Left renal pelvis (tissue), 4 donors: ENCODE measurements at places on chromosomes 16 and 17.

- DNase-seq: no peak
These were observed 1.1 kb downstream of the C17orf107 start for GRCh38 chr17:4900231-4901107.

GRCh38 chr16:75250089-75250808 lies 1.2 kb downstream of the BCAR1 start:
- no peak for DNase-seq

GRCh38 chr16:65534121-65534528 lies 412.3 kb upstream of the CDH11 start:
- no peak for DNase-seq

DNA sequence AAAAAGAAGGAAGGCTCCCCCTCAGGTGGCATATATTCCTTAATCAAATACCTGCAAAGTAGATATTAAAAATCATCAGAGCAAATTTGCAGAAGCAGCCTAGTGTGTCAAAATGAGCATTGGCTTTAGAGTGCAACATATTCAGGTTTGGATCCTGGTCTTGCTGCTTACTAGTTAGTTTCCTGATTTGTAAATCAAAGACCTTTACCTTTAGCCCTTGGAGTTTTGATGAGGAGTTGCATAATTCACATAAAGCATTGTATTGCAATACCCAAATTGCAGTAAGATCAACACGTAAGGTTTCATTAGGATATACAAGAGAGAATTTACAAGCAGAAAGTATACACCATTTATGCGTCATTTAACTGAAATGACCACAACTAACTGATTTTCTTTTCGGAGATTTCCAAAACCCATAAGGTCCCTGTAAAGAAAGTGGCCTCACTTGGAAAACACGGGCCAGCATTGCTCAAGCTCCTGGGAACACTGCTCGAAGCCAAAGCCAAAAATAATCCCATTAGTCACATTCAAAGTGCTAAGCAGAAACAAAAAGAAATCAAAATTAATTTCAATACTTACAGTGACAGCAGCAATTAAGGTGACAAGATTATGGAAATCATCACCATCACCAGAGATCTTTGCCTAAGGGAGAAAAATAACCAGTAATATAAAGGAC lies 415.9 kb upstream of the ERCC4 start:
- DNase-seq: no peak

GRCh38 chr17:78040440-78041385 lies 82.2 kb downstream of the TNRC6C start:
- DNase-seq: no peak

DNA sequence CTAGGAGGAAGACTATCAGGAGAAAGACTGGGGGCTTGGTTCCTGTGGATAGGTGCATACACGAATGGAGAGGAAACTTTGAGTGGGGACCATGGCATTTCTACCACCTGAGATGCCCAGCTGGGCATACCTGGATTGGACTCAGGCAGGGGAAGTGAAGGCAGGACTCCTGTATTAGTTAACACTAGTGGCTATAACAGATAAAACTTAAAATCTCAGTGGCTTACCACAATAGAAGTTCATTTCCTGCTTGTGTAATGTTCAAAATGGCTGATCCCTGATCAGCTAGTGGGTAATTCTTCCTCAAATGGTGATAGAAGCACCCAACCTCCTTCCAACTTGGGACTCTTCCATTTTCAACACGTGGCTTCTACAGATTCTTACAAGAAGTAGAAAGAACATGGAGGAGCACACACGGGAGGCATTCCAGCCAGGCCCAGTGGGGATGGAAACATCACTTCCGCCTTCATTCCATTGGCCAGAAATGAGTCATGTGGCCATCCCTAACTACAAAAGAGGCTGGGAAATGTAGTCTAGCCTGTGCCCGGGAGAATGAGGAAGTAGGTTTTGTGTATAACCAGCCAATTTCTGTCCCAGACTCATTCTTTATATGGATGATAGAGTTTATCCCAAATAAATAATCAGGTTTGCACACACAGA lies 112.1 kb downstream of the UTP18 start:
- no peak for DNase-seq

GRCh38 chr17:77363821-77364361 lies 223.1 kb downstream of the SEC14L1 start:
- no peak for DNase-seq

DNA sequence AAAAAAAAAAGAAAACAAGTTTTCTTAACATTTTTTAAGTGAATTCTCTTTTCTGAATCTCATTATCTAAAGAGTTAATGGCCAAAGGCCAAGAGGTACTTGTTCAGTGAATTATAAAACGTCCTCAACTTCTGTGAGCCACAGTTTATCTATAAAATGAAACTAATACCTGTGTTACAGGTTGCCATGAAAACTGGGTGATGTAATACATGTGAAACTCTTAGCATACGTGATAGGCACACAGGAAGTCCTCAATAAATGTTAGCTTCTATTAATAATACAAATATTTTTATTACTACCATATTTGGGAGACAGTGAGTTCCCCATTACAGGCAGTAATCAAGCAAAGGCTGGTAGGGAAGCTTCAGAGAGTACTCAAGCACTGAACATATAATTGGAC lies 13.5 kb upstream of the INPP5K start:
- DNase-seq: no peak

DNA sequence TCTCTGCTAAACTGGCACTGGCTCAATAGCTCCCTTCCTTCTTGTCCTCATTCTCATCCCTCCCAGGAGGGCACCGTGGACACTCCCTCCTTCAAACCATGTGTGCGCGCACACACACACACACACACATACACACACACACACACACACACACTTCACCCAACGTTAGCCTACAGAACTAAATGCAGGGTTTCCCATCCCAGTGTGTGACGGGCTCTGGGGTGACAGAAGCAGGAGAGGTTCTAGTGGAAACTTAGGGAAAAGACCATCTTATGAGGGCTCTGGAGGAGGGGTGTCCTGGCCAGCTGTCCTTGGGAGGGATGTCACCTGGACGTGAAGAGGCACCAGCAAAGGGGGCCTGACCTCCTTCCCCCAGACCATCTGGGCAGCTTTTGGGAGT lies 19.7 kb downstream of the OSBPL7 start:
- DNase-seq: no peak

- DNase-seq: no peak
These were observed 42.8 kb downstream of the MRC2 start for GRCh38 chr17:62670202-62670821.

GRCh38 chr16:89482150-89482816 lies 8.1 kb downstream of the ANKRD11 start:
- no peak for DNase-seq

DNA sequence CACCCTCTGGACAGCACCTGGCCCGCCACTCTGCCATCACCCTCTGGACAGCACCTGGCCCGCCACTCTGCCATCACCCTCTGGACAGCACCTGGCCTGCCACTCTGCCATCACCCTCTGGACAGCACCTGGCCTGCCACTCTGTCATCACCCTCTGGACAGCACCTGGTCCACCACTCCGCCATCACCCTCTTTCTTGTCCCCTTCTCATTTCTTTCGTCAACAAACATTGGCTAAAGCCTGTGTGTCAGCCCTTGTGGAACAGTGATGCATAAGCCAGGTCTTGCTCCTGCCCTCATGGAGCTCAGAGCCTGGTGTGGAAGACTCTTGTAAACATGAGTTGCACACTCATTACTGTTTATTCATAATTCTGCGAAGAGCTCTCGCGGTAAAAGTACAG lies 31.2 kb downstream of the CDK5R1 start:
- DNase-seq: no peak

GRCh38 chr16:75058806-75059205 lies 57.8 kb downstream of the LDHD start:
- DNase-seq: no peak

DNA sequence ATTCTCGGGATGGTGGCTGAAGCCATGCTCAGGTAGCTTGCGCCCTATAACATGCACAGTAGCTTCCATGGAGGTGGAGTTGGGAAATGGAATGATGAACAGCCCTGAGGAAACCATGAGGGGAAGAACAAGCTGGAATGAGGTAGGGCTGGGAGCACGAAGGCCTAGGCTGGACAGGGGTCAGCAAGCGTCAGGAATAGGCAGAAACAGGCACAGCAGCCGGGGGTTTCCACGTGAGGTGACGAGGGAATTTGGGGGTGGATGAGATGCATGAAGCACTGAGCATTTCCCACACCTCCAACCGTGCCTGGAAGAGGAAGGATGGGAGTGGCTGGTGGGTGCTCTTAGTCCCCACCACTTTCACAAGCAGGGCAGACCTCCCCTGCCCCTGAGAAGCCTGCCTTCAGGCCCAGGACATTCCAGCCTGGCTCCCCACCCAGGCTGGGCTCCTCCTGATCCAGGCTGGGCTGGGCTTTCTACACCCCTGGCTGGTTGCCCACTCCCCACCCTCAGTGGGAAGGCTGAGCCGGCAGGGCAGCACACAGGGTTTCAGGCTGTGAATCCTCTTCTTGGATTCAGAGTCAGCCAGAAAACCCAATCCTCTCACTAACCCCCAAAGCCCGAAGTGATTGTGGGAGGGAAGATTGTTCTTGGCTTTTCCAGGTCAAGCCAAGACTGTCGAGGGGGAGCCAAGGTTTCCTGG lies 21.9 kb downstream of the PLEKHG4 start:
- DNase-seq: no peak

GRCh38 chr16:67364600-67365235 lies 28.6 kb downstream of the TPPP3 start:
- DNase-seq: no peak

DNA sequence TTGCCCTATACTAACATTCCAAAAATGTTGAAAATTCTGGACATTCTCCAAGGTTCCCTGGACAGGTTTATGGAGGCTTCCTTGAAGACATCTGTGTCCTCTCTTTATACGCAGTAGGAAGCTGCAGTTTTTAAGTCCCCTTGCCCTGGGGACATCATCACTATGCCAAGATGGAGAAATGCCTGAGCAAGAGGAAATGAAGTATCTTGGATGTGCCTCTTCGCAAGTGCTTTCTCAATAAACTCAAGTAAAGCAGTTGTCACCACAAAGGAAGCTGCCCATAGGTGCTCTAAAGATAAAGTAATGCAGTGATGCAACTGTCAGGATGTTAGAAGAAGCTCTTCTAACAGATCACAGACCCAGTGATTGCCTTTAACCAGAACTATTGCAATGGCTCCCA lies 71.0 kb downstream of the CDYL2 start:
- DNase-seq: no peak

DNA sequence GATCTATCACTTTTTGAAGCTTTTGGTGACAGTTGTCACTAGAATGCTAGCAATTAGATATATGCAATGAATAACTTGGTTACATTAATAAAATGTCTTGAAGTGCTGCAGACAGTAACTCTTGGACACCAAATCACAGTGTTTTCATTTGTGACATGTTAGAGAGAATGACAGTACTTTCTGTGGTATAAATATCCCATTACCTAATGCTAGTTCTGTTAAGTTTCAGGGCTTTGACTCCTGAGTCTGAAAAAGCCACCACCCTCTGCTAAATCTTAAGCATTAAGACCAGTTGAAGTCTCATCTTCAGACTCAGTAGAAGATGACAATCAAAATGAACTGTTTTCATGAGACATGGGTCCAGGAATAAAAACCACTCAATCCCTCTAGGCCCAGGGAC lies 10.6 kb upstream of the CPHXL2 start:
- no peak for DNase-seq
